ENCODE measurements at places on chromosomes 2 and 18.

DNA sequence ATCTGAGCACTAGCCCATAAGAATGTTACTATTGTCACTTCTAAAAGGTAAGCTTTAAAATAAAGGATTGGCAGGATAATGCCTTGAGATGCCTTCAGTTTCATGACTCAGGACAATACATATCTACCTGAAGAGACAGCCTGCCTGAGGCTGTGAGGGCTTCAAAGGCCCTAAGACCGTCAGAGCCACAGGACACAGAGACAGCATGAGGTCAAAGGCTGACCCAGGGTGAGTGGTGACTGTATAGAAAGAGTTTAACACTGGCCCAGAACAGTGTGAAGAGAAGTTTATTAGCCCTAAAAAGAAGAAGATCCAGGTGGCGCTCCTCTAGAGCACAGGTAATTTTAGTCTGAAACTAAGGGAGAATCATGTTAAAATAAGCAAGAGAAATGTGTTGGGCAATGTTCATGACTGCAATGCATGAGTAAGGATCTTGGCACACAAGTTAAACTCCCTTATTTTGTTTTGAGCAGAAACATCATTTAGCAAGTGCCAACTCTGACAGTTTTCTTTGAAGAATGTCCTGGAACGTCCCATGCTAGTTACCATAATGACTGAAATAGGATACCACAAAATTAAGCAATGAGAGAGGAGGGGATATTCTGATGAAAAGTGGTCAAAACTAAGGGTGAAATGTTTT is 78.1 kb upstream of the FAM110C start:
- DNase-seq, result no peak

GRCh38 chr2:7956126-7956689 is 725.6 kb upstream of the ID2 start:
- DNase-seq, result no peak

- no peak for DNase-seq
Observed at GRCh38 chr2:70905443-70906421, 30.0 kb upstream of the ATP6V1B1 start.

- DNase-seq, result no peak
Observed at GRCh38 chr18:74289137-74289536, 2.6 kb downstream of the CYB5A start.

DNA sequence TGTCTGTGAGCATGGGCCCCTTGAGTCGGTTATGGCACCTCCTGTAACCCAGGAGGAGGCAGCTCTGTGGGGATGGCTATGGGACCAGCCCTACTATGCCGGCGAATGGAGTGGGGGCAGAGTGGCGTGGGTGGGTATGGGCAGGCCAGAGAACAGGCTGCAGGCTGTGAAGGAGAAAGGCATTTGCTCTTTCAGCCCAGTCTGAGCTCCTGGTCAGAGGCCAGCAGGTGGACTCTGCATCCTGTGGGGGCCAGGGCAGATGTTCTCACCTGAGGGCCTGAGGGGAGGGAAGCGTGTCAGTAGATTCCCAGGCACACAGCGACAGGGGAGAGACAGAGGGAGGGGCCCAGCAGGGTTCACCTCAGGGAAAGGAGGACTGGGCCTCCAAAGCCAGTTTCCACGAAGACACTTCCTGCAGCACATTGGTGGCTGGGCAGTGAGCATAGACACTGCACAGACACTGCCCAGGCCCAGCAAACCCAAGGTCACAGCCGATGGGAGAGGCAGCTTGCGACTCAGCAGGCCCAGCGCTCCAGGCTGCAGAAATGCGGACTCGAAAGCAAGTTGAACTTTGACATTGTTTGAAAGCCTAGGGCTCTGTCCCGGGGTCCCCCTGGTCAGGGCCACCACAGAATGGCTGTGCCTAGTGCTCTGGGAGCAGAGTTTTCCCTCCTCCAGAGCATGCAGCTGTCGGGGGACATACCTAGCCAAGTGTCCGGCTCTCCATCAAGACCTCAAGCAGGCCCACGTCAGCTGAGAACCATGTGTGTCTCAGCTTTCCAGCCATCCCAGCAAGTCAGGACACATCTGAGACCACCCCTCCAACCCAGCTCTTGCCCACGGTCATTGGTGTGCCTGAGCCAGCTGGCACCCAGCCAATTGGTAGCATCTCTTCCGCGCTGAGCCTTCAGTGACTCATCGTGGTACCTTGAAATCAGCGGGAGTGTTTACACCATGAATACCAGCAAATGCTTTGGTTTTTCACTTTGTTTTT is 53.8 kb downstream of the TGOLN2 start:
- no peak for DNase-seq

DNA sequence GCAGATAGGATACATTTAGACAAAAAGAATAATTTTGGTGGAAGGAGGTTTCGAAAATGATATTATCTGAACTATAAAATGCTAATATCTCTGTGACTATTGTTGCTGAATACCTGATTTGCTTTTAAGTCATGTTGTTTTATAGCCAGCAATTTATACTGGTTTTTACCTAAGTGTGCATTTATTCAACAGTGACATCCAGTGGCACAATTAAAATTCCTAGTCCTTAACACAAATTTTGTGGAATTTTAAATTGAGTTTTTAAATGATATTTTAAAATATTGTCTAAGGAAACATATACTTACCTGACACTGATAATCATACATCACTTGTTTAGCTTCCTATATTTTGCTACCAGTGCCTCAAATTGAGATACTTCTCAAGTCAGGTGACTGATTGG is 144.8 kb downstream of the ARHGAP28 start:
- DNase-seq, result no peak

Measured in stimulated activated CD8-positive, alpha-beta memory T cell treated with anti-CD3 and anti-CD28 coated beads, Interleukin-7, amount 100 ng/mL, for 1 hour (primary cell).